ENCODE measurements at places on chromosomes 1 and 21.

GRCh38 chr1:161501234-161501633, 4.0 kb upstream of the FCGR2A start:
- DNase-seq = no peak

DNA sequence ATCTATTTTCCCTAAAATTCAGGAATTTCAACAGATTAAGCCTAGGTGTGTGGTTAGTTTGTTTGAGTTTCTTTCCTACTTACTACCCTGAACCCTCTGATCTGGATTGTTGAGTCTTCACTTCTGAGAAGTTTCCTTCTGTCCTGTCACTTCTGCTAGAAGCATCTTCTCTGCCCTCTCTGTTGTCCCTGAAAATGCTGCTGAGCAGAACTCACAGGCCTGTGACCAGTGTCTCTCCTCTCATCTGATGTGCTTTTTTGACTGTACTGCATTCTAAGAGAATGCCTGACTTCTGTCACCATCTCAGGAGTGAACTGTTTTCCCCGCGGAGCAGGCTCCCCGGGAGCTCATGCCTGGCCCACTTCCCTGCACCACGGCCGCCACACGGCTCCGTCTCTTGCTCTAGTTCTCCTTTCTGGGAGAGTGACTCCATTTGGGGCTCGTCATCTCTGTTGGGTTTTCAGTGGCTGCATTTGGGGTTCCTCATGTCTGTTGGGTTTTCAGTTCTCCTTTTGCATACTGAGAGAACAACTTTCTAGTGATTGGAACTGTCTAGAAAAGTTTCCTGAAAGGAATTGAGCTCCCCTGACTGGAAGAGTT, 77.9 kb downstream of the POFUT2 start:
- DNase-seq = no peak

DNA sequence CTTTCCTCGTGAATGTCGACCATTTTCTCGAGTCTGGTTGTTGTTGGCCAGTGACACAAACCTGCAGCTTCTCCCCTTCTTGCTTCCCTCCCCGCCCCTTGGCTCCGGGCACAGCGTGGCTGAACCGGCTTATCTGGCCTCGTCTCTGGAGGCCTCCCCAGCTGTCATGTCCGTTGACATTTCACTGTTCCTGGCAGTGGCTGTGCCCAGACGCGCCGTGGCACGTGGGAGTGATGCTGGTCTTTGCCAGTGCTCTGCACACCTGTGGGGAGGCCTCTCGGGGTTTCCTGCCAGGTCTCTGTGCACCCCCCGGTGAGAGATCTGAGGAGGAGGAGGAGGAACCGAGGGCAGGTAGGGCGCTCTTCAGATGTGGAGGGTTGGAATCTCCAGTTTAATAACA, 23.7 kb downstream of the SKI start:
- no peak for DNase-seq

GRCh38 chr1:233586301-233586700, 27.6 kb upstream of the KCNK1 start:
- no peak for DNase-seq

DNA sequence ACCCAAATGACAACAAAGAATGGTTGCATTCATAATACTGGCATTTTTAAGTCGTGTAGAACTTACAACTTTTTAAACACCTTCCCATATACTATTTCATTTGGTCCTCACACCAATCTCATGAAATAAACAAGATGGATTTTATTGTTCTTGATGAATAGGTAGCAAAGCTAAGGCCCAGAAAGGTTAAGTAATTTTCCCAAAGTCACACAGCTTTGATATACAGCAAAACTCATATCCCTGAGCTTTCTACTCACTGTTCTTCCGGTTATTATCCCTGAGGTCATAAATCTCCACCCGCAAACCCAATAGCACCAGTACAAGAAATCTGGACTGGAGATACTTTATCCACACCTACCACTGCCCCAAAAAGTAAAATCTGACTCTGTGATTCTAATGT, 186.2 kb downstream of the RUNX1 start:
- DNase-seq = no peak

DNA sequence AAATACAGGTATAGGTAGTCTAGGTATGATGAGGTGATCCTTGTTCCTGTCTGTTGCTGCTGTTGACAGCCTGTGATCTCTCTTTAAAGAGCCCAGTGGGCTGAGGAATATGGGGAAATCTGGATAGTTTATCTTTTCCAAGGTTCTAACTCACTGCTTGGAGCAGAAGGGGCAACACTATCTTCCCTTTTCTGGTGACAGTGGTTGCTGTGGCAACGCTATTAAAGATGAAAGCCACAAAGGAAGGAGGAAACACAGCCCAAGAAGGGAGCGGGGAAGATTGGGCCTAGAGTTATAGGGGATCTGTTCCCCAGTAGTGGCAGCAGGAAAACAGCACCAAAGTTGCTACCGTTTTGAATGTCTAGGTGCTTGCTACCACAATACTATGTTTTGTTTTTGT, 8.8 kb downstream of the PCP4L1 start:
- DNase-seq = no peak

- peak; percentile 83 for DNase-seq
Measured at GRCh38 chr1:226541631-226542622, 6.6 kb upstream of the STUM start.

- DNase-seq = no peak
Measured at GRCh38 chr1:206761159-206761768, 9.3 kb upstream of the IL19 start.

GRCh38 chr1:167763525-167764220, 41.9 kb downstream of the MPZL1 start:
- DNase-seq = no peak

DNA sequence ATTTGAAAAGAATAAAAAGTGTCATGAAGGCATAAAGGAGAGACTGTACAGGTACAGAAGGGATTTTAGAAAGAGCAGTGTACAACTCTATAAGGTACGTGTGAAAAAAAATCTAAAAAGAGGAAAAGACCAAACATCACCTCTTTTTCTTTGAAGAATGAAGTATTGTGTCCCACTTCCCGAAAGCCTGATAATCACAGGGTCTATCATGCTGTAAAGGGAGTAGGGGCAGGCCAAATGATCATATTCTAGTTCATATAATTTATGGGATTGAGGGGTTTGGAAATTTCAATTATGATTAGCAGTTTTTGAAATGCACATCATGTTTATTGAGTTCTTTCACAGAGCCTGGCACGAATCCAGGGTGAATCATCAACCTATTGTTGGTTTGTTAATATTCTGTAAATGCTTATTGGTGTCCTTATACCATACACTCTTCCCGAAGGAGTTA, 910 bp upstream of the RERE start:
- DNase-seq = peak; percentile 86

GRCh38 chr1:225254676-225255075, 173.2 kb downstream of the LBR start:
- no peak for DNase-seq

GRCh38 chr1:217403026-217403720, 227.7 kb downstream of the GPATCH2 start:
- no peak for DNase-seq

DNA sequence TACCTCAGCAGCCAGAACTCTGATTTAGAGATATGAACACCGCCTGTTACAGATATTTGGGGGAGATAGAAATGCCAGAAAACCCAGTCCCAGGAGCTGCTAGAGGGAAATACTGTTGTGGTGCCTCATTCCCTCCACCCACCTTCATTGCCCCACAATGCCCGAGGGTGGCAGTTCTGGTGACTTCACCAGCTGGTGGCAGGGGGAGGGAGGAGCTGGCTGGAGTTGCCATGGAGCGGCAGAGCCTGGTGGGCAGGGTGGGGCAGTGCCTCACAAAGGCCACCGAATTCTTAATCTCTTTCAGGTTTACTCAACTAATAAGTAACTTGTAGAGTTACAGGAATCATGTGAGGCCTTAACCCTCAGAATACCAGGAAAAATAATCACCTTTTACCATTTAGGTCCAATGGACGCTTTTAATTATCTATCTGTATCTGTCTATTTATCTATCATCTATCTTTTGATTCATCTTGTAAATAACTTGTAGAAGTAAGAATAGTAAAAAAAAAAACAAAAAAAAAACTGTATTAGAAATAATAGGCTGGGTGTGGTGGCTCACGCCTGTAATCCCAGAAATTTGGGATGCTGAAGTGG, 11.7 kb upstream of the S100A11 start:
- DNase-seq = no peak

DNA sequence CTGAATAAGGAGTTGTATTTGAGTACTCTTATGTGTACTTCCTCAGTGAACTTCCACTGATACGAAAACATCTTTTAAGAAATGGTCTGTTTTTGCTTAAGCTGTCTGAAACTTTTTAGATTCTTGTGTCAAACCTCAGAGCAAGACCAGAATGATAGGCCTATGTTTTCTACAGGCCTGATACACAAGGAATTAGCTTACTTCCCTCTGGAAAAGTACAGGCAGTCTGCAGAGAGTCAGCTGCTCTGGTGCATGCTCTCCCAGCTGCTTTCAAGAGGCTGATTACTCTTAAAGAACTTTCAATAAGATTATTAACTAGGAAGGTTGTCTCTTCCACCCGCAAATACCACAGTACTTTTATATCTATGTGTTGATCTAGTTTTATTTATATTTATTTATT, 9.5 kb downstream of the SNX27 start:
- no peak for DNase-seq

DNA sequence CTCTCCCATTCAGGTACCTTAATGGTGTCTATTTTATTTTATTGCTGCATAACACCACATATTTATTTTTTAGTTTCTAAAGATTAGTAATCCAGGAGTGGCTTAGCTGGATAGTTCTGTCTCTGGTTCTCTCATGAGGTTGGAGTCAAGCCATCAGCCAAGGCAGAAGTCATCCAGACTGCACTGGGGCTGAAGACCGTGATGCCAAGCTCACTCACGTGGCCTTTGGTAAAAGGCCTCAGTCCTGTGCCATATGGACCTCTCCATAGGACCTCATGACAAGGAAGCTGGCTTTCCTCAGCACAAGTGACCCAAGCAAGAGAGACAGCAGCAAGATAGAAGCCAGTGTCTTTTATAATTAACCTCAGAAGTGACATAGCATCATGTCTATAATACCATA, 23.0 kb upstream of the DDR2 start:
- no peak for DNase-seq

DNA sequence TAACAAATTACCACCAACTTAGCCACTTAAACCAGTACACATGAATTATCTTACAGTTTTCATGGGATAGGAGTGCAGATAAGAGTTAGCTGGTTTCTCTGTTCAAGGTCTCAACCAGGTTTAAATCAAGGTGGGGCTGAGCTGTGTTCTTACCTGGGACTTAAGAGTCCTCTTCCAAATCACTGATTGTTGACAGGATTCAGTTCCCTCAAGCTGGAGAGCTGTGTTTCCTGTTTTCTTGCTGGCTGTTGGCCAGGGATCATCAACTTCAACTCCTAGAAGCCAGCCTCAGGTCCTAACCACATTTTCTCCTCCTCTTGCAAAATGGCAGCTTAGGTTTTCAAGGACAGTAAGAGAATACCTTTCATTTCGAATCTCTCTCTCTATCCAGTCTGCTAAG, 123.8 kb upstream of the CHRM3 start:
- DNase-seq = no peak

GRCh38 chr21:40160911-40161310, 293.7 kb downstream of the PCP4 start:
- DNase-seq = no peak

Data from dermis microvascular lymphatic vessel endothelial cell (primary cell).